ENCODE measurements at places on chromosomes 12 and 14.

DNA sequence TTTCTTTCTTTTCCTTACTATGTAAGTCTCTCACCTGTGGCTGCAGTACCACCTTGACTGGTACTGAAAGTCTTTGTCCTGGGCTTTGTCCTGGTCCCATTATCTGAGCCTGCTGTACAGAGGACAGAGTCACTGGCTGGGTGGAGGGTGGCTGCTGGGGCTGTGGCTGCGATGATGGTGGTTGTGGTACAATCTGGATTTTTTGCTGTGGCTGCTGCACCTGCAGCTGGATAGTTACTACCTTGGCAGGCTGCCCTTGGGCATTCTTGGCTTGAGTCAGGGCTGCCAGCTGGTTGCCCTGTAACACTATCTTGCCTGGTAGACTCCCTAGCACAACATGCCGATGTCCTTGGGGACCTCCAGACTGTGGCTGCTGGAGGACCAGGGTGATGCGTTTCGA lies 27.0 kb downstream of the CHD8 start:
- DNase-seq, result no peak

- DNase-seq, result no peak
Observed at GRCh38 chr12:67721248-67721647, 72.7 kb downstream of the DYRK2 start.

DNA sequence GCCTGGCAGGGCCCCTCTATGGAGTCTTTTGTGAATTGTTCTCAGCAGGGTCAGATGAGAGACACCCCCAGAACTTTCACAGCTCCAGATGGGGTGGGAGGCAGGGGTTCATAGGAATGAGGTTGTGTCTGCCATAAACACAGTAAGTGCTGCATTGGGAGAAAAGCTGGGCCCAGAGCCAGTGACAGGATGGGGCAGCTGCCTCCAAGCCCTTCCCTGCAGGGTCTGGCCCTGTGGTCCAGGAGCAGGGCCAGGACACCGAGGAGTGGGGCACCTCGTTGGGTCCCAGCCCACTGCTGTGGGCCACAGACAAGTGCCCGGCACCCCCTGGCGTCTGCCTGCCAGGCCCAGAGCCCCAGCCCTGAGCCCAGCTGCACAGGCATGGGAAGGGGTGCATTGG lies 13.3 kb downstream of the INF2 start:
- DNase-seq, result no peak

GRCh38 chr12:25200703-25201102 lies 5.7 kb downstream of the ETFRF1 start:
- no peak for DNase-seq

- peak; percentile 61 for DNase-seq
Observed at GRCh38 chr14:100106250-100107112, 41.3 kb downstream of the EVL start.

DNA sequence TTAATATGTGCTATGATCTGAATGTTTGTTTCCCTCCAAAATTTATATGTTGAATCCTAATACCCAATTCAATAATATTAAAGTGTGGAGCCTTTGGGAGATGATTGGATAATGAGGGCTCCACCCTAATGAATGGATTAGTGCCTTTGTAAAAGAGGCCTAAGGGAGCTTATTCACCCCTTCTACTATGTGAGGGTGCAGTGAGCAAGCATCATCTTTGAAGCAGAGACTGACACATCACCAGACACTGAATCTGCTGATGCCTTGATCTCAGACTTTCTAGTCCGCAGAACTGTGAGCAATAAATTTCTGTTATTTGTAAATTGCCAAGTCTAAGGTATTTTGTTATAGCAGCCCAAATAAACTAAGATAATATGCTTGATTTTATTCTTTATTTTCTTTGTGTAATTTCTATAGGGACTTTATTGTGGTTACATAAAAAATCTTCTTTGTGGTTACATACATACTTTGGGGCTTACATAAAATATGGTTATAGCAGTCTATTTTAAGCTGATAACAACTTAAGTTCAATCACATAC lies 131.1 kb upstream of the SLC38A2 start:
- DNase-seq, result no peak

- DNase-seq, result peak; percentile 89
Observed at GRCh38 chr14:58239244-58240195, 5.1 kb upstream of the PSMA3 start.

- no peak for DNase-seq
Observed at GRCh38 chr12:41604830-41605229, 416.7 kb downstream of the PDZRN4 start.

DNA sequence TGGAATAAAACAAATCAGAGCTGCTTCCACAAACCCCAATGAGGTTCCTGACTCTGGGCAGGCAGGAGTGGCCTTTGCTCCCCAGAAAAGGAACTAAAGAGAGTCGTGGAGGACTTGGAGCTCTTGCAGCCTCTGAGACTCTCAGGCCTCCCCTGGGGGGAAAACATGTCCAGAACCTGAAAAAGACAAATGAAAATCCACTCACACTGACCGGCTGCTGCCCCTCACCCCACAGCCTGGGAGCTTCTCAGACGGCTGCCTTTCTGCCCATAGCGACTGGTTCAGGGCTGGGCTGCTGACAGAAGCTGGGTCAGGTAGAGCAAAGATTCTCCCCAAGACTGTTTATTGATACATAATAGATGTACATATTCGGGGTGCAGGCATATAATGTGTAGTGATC lies 356.0 kb downstream of the ADGRD1 start:
- no peak for DNase-seq

DNA sequence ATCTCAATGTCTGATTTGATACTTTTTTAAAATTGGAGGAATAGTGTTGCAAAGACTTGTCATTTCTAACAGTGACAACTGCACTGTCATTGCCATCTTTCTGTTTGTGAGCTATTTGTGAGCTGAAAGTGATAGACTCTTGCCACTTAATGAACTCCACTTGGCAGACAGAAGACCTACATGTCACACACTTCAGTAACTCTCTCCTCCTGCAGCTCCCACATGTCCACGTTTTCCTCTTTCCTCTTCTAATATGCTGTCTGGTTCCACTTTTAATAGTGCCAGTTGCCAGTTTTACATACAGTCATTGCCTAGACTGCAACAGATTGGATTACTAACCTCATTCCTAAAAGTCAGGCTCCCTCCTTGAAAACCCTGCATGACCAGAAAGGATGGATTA lies 121.5 kb downstream of the CAPZA3 start:
- no peak for DNase-seq

DNA sequence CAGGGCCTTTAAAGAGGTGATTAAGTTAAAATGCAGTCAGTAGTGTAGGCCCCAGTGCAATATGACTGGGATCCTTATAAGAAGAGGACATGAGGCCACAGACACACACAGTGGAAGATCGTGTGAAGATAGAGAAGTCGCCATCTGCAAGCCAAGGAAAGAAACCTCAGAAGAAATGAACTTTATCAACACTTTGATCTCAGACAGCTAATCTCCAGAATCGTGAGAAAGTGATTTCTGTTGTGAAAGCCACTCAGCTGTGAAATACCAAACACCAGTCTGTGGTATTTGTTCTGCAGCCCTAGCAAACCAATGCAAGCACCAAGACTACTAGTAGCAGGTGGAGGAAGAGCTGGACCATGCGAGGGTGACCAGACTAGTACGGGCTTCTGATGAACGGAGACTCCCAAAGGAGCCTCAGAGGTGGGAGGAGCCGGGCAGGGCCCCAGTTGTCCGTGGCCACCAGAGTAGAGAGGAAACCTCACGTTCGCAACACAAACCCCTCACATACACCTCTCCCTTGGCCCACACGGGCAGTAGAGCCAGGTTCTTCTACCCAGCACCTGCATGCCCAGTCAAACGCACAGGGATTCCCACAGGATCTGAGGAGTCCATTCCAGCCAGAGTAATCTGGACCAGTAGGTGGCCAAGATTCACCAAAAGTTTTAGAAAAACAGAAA lies 243.0 kb downstream of the TTC8 start:
- peak; percentile 40 for DNase-seq

- DNase-seq, result peak; percentile 61
Observed at GRCh38 chr14:104723651-104724406, at the start of gene ADSS1. ADSS1 (plus strand) TSS chr14:104724229; CDS start chr14:104724271, 42 bp downstream.

DNA sequence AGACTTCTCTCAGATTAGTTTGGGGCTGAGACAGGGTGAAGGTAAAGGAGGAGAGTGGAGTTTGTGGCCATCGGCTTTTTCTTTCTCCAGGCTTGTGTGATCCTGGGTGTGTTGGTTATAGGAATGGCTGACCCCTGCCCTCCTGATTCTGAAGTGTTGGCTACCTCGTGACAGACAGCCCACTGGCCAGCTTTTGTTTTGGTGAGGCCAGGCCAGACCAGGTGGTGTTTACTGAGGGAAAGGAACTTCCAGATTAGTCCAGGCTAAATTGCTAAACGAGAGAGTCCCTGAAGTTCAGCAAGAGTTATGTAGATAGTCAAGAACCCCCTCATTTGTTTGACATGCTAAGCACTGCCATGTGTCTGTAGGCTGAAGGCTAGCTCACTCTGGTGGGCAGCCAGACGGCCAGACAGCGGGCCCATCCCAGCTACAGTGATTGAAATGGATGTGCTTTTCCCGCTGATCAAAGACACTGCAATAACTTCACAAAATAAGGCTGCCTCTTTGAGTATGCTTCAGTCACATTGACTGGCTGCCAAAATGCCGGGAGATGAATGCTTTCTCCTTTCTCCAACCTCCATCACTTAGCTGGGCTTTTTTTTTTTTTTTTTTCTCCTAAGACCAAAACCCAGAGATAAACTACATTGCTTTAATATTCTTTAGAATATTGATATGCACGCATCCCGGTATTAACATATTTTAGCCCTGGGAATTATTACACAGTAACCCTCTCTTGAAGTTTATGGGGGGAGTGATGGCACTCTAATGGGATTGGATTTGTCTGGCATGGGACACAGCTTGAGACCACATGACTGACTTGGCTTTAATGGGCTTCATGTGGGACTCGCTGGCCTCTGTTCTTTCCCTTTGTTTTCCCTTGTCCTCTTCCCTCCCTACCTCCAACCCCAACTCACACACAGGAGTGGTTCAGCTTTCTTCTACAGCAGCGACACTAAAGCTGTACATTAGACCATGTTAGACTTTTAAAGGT lies 76.9 kb downstream of the SMOC1 start:
- DNase-seq, result no peak

DNA sequence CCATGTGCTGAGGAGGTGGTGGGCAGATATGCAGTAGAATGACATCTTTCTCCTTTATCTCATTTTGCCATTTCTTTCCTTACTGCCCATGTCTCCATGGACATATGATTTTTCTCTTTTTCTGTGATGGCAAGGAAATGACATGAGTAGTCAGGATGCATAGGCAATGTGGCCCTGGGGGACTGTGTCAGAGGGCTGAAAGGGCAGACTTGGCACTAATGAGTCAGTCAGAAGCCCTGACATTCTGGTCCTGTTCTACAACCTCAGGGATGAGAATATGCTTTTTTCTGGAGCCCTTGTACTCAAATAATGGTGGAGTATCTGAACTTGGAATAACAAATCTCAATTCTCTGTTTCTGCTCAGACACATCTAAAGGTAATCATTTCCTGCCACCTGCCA lies 167.8 kb downstream of the TMEM117 start:
- DNase-seq, result no peak

DNA sequence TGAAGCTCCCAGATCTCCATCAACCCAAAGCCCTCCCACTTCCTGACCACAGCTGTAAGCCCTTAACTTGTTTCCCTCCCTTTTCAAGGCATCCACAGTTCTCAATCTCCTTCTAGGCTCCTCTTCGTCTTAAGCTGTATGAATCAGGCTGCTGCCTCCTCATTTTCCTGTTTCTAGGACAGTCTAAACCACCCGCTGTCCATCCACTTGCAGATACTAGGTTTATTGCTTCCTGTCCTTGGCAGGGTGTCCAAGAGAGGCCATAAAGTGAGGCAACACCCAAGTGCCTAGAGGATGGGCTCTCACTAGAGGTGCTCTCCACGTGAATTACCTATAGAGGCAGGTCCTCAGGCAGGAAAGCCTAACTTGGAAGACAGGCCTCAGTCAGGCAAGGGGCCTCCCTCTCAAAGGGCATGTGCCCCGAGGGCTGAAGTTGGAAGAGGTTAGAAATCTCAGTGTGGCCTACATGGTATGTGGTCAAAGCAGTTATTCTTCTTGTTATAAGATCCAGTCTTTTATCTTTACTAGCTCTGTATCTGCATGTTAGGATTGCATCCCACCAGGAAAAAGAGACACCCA lies 8.8 kb upstream of the TMEM106C start:
- no peak for DNase-seq

DNA sequence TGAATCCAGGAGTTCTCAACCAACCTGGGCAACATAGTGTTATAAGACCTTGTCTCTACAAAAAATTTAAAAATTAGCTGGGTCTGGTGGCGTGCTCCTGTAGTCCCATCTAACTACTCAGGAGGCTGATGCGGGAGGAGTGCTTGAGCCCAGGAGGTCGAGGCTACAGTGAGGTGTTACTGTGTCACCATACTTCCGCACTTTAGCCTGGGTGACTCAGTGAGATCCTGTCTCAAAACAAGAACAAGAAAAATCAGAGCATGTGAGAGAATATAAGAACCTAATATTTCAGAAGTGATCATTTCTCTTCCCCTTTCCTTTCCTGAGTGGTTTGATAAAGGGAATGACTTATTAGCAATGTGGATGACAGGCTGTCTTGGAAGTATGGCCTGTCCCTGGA lies 9.5 kb downstream of the TRAF3 start:
- DNase-seq, result no peak

DNA sequence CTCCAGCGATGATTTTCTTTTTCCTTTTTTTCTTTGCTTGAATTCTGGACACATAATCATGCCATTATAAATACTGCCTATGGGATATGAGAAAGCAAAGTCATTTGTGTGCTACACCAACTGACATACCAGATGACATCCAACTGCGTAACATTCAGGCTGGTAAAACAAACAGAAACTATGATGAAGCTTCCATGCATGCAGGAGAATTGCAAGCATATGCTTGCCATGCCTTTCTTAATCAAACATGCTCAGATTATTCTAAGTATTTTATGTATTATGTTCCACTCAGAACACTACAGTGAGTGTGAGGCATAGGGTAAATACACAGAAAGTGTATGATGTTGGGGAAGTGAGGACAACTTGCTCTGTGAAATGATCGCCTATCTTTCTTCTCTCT lies 97.4 kb downstream of the C12orf50 start:
- no peak for DNase-seq

- DNase-seq, result no peak
Observed at GRCh38 chr14:90345239-90345557, 13.5 kb upstream of the NRDE2 start.

DNA sequence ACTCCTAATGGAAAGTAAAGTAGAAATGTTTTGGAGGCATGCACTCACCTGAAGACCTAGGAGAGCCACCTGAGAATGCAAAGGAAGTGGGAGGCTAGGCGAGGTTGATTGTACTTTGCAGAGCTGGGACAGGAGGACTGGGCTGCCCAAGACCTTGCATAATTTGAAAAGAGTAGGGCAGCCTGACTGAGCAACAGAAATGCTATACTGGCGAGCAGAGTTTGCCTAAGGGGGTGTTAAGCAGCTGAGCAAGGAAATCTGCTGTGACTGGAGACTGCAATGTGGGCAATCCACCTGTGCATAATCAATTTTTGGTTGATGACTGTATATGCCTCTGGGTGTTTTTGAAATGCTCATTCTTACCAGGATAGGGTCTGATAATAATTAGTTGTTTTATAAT lies 834.1 kb downstream of the TRHDE start:
- DNase-seq, result no peak

DNA sequence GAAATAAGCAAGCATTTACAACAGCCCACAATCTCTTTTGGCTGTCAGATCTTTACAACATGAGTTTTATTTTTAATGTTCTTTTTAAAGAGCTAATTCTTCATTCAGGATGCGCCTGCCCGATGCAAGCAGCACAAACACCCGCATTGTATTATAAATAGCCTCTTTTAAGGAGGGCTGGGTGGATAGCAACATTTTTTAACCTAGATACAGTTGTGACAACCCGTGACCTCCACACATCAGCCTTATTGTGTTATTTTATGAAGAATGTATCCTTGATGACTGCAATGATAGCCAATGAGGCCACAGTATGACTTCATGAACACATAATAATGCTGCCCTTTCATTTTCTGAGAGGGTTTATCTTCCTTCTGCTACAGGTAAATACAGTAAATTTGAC lies 173.7 kb downstream of the FOXN3 start:
- DNase-seq, result no peak

Data from CD4-positive, alpha-beta T cell treated with Interleukin-10 for 1 hour (primary cell).